ENCODE measurements at places on chromosomes 12 and 14.

GRCh38 chr12:45348311-45348710, 132.4 kb downstream of the ANO6 start:
- no peak for DNase-seq

GRCh38 chr12:108616941-108617858, 16.5 kb downstream of the SELPLG start:
- DNase-seq, result no peak

GRCh38 chr14:54207075-54207474, 189.7 kb upstream of the CDKN3 start:
- DNase-seq, result no peak

DNA sequence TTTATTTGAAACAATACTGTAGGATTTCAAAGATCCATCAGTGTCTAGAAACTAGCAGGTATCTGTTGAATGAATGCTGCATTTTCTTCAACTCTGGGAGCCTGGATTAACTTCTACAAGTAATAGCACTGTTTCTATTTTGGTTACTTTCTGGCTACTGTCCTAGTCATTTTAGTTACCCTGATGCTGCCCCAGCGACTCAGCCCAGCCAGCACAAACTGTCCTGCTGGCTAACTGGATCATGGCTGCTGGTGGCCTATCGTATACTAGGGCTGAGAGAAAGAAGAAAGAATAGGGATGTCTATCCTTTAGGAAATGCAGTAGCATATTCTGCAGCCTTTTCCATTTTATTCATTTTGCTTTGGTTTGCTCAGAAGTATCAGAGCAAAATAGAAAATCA, 53.9 kb downstream of the NTN4 start:
- no peak for DNase-seq

- DNase-seq, result no peak
Observed at GRCh38 chr12:54605138-54605970, 16.9 kb upstream of the PPP1R1A start.

DNA sequence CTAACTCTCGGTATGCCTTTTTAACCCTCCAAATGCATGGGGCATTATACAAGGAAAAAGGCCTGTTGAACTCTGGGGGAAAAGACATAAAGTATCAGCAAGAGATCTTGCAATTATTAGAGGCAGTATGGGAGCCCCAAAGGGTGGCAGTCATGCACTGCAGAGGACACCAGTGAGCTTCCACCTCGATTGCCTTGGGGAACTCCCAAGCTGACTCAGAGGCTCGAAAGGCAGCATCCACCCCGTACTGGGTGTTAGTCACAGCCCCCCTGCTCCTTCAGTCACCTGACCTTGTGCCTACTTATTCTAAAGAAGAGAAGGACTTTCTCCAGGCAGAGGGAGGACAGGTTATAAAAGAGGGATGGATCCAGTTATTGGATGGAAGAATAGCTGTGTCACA, 781.4 kb upstream of the TMEM132C start:
- DNase-seq, result no peak

DNA sequence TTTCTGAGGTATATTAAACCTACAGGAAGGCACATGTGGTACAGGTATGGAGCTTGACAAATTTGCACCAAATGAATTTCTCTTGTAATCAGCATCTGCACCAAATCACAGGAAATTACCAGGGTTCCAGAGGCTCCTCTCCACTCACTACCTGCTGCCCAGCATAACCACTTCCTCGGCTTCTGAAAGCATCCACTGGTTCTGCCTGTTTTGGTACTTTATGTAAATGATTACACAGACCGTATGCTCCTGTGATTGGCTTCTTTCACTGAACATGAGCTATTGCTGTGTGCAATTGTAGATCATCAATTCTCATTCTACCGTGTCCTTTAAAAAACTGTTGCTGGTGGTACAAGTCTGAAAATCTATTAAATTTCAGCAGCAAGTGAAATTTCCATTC, 522.1 kb downstream of the TMEM132D start:
- DNase-seq, result no peak

DNA sequence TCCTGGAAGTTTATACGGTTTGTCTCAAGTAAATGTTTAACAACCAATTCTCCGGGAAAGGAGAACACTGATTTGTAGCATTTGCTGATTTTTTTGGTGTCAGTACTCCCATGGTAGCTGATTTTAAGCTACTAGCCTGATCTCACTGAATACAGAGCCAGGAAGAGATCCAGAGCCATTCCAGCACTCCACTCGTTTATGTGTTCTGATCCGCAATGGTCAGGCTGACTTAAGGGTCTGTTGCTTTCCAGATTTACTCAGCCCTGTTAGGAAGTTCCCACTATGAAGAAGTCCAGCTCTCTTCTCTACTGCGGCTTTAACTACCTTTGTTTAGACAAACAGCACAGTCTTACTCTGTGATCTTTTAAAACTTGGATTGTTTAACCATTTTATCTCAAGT, 38.0 kb upstream of the NID2 start:
- no peak for DNase-seq
